NCI-H2227 treated with DMSO at 0.1 percent for 48 hours (cell line): ENCODE measurements at places on chromosomes 4 and X.

GRCh38 chr4:175371091-175371490 is 441.0 kb downstream of the GPM6A start:
- DNase-seq: no peak

GRCh38 chrX:66014084-66014483 is 25.8 kb downstream of the VSIG4 start:
- DNase-seq: no peak

- no peak for DNase-seq
Measured at GRCh38 chr4:83124111-83124780, 9.7 kb upstream of the PLAC8 start.

GRCh38 chr4:107666134-107666533 is 53.9 kb downstream of the PAPSS1 start:
- no peak for DNase-seq

DNA sequence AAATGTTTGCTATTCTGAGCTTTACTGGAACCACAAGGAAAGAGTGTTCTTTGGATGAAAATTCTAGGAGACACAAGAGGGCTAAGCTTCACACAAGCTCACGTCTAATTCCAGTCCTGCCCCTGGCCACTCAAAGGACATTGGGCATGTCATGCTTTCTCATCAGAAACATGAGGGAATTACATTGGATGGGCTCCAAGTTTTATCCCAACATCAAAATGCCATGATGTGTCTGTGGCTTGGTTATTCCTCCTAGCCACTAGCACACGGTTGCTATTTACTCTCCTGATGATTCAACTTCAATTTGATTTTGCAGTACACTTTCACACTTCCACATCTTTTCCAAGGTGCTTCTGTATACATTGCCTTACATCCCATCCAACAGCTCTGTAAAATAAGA is 149.6 kb upstream of the FAM9B start:
- DNase-seq: no peak

GRCh38 chrX:19964017-19964710 is 26.7 kb downstream of the BCLAF3 start:
- DNase-seq: no peak

- DNase-seq: no peak
Measured at GRCh38 chrX:38060331-38060878, 54.1 kb downstream of the SYTL5 start.

DNA sequence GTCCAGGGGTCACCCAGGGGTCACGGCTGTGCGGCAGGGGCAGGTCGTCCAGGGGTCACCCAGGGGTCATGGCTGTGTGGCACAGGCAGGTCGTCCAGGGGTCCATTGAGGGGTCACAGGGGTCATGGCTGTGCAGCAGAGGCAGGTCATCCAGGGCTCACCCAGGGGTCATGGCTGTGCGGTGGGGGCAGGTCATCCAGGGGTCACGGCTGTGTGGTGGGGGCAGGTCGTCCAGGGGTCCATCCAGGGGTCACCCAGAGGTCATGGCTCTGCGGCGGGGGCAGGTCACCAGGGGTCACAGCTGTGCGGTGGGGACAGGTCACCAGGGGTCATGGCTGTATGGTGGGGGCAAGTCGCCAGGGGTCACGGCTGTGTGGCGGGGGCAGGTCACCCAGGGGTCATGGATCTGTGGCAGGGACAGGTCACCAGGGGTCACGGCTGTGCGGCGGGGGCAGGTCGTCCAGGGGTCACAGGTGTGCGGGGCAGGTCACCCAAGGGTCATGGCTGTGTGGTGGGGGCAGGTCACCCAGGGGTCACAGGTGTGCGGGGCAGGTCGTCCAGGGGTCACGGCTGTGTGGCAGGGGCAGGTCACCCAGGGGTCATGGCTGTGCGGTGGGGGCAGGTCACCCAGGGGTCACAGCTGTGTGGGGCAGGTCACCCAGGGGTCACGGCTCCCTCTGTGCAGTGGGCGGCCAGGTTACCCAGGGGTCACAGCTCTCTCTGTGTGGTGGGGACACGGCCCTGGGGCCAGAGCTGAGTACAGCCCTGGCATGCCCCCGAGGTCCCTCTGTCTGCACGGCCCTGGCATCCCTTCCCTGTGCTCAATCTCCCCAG is 16.0 kb downstream of the ATP5ME start:
- no peak for DNase-seq

DNA sequence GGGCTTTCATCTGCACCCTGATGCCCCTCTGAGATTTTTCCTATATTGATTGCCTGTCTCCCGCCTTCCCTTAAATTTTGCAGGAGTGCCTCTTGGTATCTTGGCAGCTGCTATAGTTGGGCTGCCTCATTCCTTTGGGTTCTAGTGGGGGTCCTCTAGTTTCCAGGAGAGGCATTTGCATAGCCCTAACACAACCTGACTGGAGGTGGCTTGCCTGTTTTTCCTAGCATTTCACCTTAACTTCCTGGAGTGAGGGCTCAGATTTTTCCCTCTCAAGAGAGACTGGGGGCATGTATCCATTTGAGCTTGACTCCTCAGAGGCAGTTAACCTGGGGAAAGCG is 46.0 kb downstream of the UGT2A3 start:
- no peak for DNase-seq

- DNase-seq: no peak
Measured at GRCh38 chrX:56564921-56565840, 1.8 kb downstream of the UBQLN2 start.

DNA sequence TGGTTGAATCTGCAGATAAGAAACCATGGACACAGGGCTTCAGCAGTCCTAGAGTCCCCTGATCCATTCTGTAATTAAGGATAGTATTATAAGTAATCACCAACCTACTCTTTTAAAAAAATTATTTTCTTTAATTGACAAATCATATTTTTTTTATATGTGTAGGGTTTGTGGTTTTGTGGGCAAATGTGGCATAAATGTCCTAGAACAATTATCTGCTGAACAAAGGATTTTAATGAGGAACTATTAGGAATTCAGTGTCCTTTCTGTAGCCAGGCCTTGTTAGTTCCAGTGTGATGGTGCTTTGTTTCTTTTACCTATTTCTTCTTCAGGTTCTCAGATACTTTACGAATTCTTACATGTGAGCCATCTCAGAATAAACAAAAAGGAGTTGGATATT is 32.4 kb downstream of the PRIMPOL start:
- no peak for DNase-seq
